ENCODE measurements at places on chromosomes 16 and 17.

GRCh38 chr17:31390426-31390747 is 1.1 kb upstream of the RAB11FIP4 start:
- no peak for DNase-seq
- no peak overlapping the region for H3K4me3 ChIP-seq
- no peaks in the 10 kb centered on the region for H3K36me3 ChIP-seq
- peaks cover 22% of the 10 kb centered on the region for H3K27me3 ChIP-seq
- H3K4me1 ChIP-seq, result peaks cover 7% of the 10 kb centered on the region

- DNase-seq, result no peak
- no peak overlapping the region for H3K4me3 ChIP-seq
- no peaks in the 10 kb centered on the region for H3K4me1 ChIP-seq
- H3K27ac ChIP-seq, result no peak overlapping the region
- no peaks in the 10 kb centered on the region for H3K36me3 ChIP-seq
- no peaks in the 10 kb centered on the region for H3K27me3 ChIP-seq
Observed at GRCh38 chr16:10835281-10835931, 16.8 kb upstream of the TVP23A start.

- no peak overlapping the region for H3K4me3 ChIP-seq
- no peak overlapping the region for H3K27ac ChIP-seq
- no peaks in the 10 kb centered on the region for H3K36me3 ChIP-seq
Observed at GRCh38 chr16:5665834-5666233, 568.2 kb upstream of the EEF2KMT start.

GRCh38 chr17:82403662-82404660 is 14.2 kb upstream of the HEXD start:
- H3K36me3 ChIP-seq, result peaks cover 10% of the 10 kb centered on the region
- no peak overlapping the region for H3K27ac ChIP-seq
- H3K27me3 ChIP-seq, result no peaks in the 10 kb centered on the region
- no peak for DNase-seq
- peak overlapping the region; percentile 6 for H3K4me3 ChIP-seq
- H3K4me1 ChIP-seq, result no peaks in the 10 kb centered on the region

- no peaks in the 10 kb centered on the region for H3K36me3 ChIP-seq
- H3K4me3 ChIP-seq, result no peak overlapping the region
- H3K4me1 ChIP-seq, result peaks cover 3% of the 10 kb centered on the region
- no peak for DNase-seq
- no peaks in the 10 kb centered on the region for H3K27me3 ChIP-seq
Observed at GRCh38 chr17:51820252-51820651, 338.3 kb downstream of the CA10 start.

- no peak for DNase-seq
- H3K27ac ChIP-seq, result no peak overlapping the region
- H3K36me3 ChIP-seq, result peaks cover 41% of the 10 kb centered on the region
- no peaks in the 10 kb centered on the region for H3K27me3 ChIP-seq
- no peaks in the 10 kb centered on the region for H3K4me1 ChIP-seq
- H3K4me3 ChIP-seq, result no peak overlapping the region
Observed at GRCh38 chr17:39716879-39717536, 13.3 kb downstream of the MIEN1 start.

DNA sequence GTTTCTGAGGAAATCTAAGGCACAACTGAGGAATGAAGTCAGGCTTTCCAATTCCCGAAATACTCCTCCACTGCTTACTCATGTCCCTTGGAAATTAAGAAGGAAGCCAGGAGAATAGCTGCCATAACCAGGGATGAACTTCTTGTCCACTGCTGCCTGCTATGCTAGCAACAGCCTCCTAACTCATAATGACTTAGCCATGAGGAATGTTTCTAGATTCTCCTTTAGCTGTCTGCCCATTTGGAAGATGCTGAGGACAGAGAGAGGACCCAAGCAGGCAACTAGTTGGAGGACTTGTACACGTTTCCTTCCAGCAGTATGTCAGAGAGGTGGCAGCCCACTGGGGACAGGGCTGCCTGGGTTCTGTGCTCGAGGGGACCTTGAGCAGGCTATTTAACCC is 939 bp upstream of the CCL2 start:
- no peak overlapping the region for H3K27ac ChIP-seq
- H3K36me3 ChIP-seq, result no peaks in the 10 kb centered on the region
- H3K4me1 ChIP-seq, result peaks cover 17% of the 10 kb centered on the region
- H3K27me3 ChIP-seq, result no peaks in the 10 kb centered on the region
- H3K4me3 ChIP-seq, result no peak overlapping the region
- no peak for DNase-seq
